DND-41 (cell line): ENCODE measurements at places on chromosomes 3 and 15.
A peak's percentile ranks its signal among the peaks of the same experiment; 100 is the strongest.

DNA sequence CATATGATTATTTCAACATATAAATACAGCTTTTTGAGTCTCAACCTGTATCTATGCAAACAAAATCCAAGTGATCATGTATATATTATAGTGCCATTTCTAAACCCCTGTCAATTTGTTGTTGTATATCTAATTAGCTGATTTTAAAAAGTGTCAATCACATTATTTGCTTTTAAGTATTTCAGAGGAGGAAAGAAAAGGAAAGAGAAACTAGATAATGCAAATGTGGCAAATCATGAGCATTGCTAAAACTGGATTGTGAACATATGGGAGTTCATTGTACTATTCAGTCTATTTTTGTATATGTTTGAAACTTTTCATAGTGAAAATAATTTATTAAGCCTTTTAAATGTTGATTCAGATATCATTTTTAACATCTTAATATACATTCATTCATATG is 190.7 kb downstream of the ZIC4 start:
- H3K27me3 ChIP-seq = no peaks in the 10 kb centered on the region
- DNase-seq = no peak
- H3K4me3 ChIP-seq = no peak overlapping the region
- no peaks in the 10 kb centered on the region for H3K4me1 ChIP-seq
- H3K27ac ChIP-seq = no peak overlapping the region

- no peaks in the 10 kb centered on the region for H3K27me3 ChIP-seq
- H3K27ac ChIP-seq = no peak overlapping the region
- no peak for DNase-seq
- H3K4me1 ChIP-seq = no peaks in the 10 kb centered on the region
Measured at GRCh38 chr3:11553436-11554235, 90.1 kb downstream of the VGLL4 start.

DNA sequence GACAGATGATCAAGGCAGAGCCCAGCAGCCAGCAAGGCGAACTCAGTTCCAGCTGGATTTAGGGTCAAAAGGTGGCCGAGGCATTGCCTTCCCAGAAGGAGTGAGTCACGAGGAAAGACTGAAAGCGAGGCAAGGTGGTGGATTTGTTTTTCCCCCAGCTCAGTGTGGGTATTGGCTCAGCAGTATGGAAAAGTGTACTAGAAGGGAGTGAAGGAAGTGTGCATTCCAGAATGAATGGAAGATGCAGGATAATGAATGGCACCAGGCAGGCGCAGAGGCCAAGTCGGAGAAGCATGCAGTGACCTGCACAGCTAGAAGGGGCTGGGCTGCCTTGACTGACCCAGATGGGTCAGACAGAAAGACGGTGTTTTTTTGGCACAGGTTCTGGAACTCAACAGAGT is 46.3 kb downstream of the FOXP1 start:
- no peaks in the 10 kb centered on the region for H3K27me3 ChIP-seq
- H3K4me1 ChIP-seq = no peaks in the 10 kb centered on the region
- H3K4me3 ChIP-seq = no peak overlapping the region
- no peaks in the 10 kb centered on the region for H3K36me3 ChIP-seq

DNA sequence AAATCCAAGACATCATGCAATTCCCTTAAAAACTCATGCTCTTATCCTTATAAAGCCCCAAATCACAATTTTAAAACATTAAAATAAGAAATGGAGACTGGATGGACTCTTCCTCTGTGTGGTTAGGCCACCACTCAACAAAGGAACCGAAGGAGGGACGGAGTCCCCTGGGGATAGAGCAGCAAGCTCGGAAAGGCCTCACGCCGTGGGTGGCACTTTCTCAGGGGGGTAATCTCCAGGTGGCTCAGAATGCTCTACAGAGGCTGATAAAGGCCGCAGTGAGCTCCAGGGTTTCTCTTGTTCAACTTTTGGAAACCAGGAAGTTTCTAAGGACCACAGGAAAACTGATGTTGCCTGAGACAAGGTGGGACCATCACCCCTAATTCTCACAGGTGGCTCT is 23.2 kb downstream of the CCR9 start:
- DNase-seq = peak; percentile 81
- H3K27ac ChIP-seq = peak overlapping the region; percentile 99
- peak overlapping the region; percentile 76 for H3K4me3 ChIP-seq
- peaks cover 100% of the 10 kb centered on the region for H3K36me3 ChIP-seq

- H3K4me3 ChIP-seq = no peak overlapping the region
- H3K4me1 ChIP-seq = peaks cover 5% of the 10 kb centered on the region
- DNase-seq = no peak
- H3K27me3 ChIP-seq = no peaks in the 10 kb centered on the region
- H3K27ac ChIP-seq = no peak overlapping the region
- no peaks in the 10 kb centered on the region for H3K36me3 ChIP-seq
Measured at GRCh38 chr3:11386465-11387113, 114.4 kb downstream of the ATG7 start.

DNA sequence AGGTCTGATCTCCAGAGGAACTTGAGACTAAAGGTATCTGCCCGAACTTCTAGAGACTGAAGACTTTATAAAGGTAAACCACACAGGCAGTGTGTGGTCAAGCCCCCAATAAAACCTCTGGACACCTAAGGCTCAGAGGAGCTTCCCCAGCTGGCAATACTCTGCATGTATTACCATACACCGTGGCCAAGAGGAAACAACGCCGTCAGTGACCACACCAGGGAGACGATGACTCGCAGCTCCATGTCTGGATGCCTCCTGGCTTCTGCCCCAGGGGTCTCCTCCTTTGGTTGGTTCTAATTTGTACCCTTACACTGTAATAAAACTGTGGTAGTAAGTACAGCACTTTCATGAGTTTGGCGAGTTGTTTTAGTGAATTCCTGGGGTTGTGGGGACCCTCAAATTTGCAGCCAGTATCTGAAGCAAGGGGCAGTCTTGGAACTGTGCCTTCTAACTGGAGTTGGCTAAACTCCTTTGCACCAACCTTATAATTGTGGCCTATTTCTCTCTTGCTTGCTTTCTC is 32.1 kb upstream of the BCL2L10 start:
- no peak overlapping the region for H3K27ac ChIP-seq
- H3K36me3 ChIP-seq = peaks cover 12% of the 10 kb centered on the region; the same call in 1 of the 2 replicates
- no peak for DNase-seq

GRCh38 chr15:80060356-80061006 is 1.0 kb downstream of the ZFAND6 start:
- peak; percentile 21 for DNase-seq
- H3K27me3 ChIP-seq = no peaks in the 10 kb centered on the region
- H3K4me3 ChIP-seq = peak overlapping the region; percentile 78
- no peaks in the 10 kb centered on the region for H3K36me3 ChIP-seq

DNA sequence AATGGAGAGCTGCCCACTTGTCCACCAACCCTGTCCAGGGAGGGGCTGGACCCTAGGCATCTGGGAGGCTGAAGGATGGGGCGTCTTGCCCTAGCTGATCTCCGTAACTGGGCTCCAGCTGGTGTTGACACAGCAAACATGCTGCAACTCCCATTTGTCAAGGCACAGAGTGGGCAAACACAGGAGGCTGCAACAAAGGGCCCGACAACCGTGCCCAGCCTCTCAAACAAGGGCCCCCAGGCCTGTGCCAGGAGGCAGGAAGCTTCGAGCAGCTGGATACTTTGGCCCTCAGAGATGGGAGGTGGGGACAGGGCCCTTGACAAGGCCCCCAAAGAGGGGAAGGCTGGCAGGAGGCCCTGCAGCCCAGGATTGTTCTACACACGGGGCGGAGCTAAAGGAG is 64.2 kb upstream of the TMEM115 start:
- no peaks in the 10 kb centered on the region for H3K4me1 ChIP-seq
- H3K27me3 ChIP-seq = peaks cover 18% of the 10 kb centered on the region
- H3K4me3 ChIP-seq = no peak overlapping the region
- DNase-seq = no peak
- H3K36me3 ChIP-seq = no peaks in the 10 kb centered on the region

DNA sequence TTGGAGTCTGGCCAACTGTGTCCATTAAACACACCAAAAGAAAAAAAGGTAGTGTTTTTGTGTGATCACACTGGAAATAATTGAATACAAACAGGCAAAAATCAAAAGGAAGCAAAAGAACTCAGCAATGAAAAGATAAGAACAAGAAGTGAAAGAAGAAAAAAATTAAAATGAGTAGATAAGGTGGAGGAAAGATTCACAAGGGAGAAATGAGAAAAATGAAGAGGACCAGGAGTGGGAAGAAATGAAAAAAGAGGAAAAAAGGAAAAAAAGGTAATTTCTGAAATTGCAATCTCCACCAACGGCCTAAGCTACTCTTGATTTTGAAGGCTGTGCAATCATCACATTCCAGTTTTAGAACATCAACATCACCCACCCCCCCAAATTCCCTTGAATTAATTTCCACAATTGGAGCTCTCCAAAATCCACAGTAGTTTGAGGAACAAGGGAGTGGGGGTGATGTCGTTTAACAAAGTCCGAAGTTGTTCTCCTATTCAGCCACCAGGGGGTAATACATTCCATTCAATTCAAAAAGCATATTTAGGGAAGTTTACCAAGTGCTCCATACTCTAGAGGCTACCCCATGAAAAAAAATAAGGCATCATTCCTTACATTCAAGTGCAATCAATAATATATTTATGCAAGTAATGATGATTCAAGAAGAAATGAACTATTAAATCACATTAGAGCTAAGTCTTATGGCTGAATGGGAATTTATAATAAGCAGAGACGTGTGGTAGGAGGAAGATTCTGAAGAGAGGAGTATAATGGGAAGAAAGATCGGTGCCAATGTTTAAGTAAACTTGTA is 37.4 kb downstream of the ZNF860 start:
- H3K27me3 ChIP-seq = no peaks in the 10 kb centered on the region
- H3K27ac ChIP-seq = no peak overlapping the region
- DNase-seq = no peak
- H3K4me3 ChIP-seq = no peak overlapping the region

- H3K36me3 ChIP-seq = no peaks in the 10 kb centered on the region
- no peaks in the 10 kb centered on the region for H3K27me3 ChIP-seq
- no peak overlapping the region for H3K27ac ChIP-seq
Measured at GRCh38 chr3:17686613-17687012, 55.8 kb downstream of the TBC1D5 start.

- H3K27ac ChIP-seq = no peak overlapping the region
- H3K4me3 ChIP-seq = no peak overlapping the region
- no peaks in the 10 kb centered on the region for H3K4me1 ChIP-seq
Measured at GRCh38 chr3:187186801-187187421, 10.4 kb upstream of the RTP1 start.

DNA sequence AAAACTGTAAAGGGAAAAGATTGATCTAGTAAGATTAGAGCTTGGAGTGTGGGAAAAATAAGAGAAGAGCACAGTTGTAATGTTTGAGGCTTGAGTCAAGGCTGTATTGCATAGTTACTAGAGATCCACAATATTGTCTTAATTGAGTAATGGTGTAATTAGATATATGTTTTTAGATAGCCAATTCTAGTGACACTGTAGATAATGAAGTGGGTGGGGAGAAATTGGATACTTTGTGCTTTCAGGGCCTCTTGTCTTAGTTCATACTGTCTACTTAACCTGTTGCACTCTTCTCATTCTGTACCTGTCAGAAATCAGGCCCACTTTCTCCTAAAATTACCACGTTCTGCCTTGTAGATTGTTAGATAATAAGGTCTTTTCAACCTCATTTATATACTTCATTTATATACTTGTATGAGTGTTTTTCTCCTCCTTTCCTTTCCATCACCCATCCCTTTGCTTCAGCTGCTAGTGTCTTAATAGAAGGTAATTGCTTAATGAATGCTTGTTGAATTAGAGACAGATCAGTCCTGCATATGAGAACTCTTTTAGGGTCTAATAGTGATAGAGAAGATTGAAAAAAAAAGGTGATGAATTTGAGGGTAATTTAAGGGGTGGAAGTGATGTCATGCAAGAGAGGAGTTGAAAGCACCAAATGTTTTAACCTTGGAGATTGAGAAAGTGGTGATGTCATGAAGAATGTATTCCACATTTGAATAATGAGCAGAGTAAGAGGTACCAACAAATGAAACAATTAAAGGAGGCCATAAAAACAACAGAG is 32.0 kb downstream of the PIK3CA start:
- no peak overlapping the region for H3K27ac ChIP-seq
- no peak for DNase-seq
- no peak overlapping the region for H3K4me3 ChIP-seq
- H3K4me1 ChIP-seq = peaks cover 15% of the 10 kb centered on the region
- H3K36me3 ChIP-seq = no peaks in the 10 kb centered on the region

GRCh38 chr3:1439395-1439794 is 346.6 kb downstream of the CNTN6 start:
- no peak overlapping the region for H3K27ac ChIP-seq
- no peaks in the 10 kb centered on the region for H3K27me3 ChIP-seq
- no peaks in the 10 kb centered on the region for H3K4me1 ChIP-seq
- no peak overlapping the region for H3K4me3 ChIP-seq
- no peak for DNase-seq

GRCh38 chr15:80878867-80879250 is 99.7 kb downstream of the CEMIP start:
- no peak overlapping the region for H3K27ac ChIP-seq
- no peak for DNase-seq
- no peaks in the 10 kb centered on the region for H3K36me3 ChIP-seq
- H3K27me3 ChIP-seq = peaks cover 5% of the 10 kb centered on the region
